ENCODE measurements at places on chromosomes 2 and 18.
A peak's percentile ranks its signal among the peaks of the same experiment; 100 is the strongest.

DNA sequence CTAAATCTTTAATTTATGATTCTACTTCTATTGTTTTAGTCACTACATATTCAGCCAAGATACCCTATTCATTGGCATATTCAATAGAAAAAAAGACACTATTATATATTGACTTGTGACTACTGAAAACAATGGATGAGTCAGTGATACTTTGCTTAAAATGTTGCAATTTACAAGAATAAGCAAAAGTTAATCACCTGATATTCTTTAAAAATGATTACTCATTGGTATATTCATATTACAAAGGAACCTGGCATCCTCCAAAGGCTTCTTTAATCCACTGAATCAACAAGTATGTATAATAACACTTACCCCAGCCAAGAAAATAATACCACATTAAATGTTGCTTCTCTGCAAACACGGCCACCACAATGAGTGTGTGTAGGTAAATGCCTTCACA is 87.8 kb downstream of the CALCRL start:
- peak; percentile 75 for DNase-seq

GRCh38 chr2:20914087-20914486 is 91.2 kb upstream of the LDAH start:
- no peak for DNase-seq

DNA sequence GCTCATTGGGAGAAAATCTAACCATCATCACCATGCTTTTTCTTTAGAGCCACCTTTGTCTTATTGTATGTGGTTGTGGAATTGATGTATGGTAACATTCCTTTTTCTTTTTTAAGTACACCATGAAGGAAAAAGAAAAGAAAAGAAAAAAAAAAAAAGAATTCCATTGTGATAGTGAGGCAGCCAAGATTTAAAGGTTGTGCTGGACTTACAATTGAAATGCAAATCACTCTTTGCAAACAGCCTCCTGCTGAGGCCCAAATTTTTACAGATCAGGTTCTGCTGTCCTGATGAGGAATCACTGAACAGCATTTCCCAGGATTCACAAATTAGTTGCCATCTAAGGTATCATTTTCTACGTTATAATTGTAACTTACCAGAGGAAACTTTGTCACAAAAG is 1101.0 kb upstream of the FANCL start:
- no peak for DNase-seq

- no peak for DNase-seq
Measured at GRCh38 chr2:20633794-20634506, 16.9 kb downstream of the HS1BP3 start.

DNA sequence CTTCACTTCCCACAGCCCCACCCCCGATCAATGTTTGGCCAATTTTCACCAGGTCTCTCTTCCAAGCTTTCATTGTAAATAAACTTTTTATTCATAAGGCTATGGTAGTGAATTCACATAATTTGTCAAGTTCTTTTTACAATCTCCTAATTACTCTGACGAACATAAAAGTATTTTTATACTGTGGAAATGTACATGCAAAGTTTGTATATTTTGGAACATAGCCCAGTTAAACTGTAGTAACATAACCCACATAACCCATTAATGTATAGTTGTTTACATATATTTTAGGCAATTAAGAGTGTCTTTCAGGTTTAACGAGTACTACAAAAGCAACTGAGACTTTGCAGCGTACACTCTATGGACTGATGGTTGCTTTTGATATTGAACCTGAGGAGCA is 228.3 kb upstream of the ERBB4 start:
- DNase-seq, result no peak

Data from fibroblast of pulmonary artery (primary cell).